ENCODE measurements at places on chromosomes 2 and 18.

DNA sequence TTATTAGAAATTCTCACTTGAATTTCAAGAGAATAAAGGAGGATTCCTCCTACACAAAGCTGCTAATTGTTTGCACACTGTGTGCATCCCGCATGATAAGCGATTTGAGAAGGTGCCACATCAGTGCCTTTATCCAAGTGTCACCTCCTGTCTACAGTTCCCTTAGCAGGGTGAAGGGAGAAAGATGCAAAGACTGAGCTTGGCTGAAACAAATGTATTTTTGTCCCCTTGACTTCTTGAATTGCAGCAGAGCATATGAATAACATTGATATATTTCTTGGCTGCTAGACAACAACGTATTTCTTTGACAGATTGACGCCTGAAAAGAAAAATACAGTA, 255.1 kb downstream of the NEDD4L start:
- DNase-seq = no peak

DNA sequence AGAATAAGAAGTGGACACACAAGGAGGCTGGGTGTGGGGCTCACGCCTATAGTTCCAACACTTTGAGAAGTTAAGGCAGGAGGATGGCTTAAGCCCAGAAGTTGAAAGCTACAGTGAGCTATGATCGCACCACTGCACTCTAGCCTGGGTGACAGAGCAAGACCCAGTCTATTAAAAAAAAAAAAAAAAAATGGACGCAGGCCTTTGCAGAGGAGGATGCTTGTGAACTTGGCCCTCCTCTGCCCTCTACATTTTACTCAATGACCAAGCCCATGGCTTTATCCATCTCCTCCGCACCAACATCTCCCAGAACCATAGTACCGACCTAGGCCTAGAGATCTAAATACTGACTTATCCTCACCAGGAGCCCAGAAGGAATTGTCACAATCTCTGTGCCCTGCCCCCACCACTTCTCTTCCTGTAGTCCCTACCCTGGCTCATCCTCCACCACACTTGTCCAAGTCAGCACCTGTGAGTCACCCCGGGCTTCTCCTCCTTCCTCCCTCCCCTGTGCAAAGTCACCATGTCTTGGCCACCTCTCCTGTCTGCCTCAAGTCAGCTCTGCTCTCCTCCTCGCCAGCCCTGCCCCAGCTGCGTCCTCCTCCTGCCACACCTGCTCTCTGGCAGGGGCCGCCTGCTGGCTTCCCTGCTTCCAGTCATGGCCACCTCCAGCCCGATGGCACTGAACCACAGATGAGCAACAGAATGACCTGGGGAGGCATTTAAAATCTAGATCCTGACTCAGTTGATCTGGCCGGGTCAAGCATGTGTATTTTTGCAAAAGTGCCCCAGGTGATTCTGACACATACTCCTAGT, 35.8 kb upstream of the ASPRV1 start:
- DNase-seq = no peak

DNA sequence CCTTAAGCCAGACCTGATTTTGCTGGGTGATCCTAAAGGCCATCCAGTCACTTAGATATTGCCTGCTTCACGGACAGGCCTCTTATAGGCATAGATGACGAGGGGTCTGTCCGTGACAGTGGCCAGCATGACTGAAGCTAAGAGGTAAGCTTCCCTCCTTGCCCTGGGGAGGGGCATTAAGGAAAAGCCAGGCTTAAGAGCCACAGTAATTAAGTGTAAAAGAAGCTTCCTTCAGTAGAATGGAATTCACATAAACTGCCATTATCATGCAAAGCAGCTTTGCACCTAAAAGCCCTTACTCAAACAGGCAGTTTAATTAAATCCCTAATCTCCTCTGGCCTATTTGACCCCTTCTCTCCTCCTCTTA, 99.4 kb upstream of the PKDCC start:
- no peak for DNase-seq

DNA sequence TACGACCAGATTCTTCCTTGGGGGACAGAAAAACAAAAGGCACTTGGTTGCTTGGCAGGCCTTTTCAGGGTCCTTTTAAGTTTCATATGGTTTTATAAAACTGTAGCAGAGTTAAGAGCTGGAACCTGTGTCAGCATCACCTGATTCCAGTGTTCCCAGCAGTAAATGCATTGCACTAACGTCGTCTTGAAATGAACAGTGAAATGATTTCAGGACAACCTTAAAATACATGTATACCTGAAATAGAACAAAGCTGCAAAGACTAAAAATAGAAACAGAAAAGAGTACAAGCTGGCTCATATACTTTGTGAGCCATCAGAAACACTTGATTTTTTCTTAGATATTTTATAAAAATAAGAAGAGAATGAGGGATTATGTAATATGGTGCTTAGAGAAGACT, 51.9 kb downstream of the ACSL3 start:
- DNase-seq = peak; percentile 43

GRCh38 chr2:85237849-85238565, 89.8 kb downstream of the TGOLN2 start:
- no peak for DNase-seq

DNA sequence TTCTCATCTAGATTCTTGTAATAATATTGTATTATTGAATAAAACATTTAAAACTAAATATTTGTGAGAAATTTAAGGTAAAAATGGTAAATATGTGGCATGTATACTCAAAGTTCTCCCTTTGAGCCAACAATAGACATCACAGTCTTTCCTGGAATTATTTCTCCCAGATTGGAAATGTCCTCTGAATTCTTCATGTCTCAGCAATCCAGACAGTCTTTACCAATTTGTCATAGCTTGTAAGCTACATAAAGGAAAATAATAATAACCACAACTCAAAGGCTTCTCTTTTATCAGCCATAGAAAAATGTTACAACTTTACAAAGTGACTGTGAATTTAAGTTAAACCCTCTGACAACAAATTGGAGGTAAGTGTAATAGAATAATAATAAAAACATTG, 784.9 kb downstream of the EPHA4 start:
- no peak for DNase-seq

- DNase-seq = no peak
Measured at GRCh38 chr2:45797451-45798230, 146.2 kb downstream of the PRKCE start.

GRCh38 chr2:44191739-44192138, 23.1 kb downstream of the PPM1B start:
- DNase-seq = peak; percentile 72

- DNase-seq = peak; percentile 56
Measured at GRCh38 chr2:235595422-235596010, 101.7 kb downstream of the AGAP1 start.

DNA sequence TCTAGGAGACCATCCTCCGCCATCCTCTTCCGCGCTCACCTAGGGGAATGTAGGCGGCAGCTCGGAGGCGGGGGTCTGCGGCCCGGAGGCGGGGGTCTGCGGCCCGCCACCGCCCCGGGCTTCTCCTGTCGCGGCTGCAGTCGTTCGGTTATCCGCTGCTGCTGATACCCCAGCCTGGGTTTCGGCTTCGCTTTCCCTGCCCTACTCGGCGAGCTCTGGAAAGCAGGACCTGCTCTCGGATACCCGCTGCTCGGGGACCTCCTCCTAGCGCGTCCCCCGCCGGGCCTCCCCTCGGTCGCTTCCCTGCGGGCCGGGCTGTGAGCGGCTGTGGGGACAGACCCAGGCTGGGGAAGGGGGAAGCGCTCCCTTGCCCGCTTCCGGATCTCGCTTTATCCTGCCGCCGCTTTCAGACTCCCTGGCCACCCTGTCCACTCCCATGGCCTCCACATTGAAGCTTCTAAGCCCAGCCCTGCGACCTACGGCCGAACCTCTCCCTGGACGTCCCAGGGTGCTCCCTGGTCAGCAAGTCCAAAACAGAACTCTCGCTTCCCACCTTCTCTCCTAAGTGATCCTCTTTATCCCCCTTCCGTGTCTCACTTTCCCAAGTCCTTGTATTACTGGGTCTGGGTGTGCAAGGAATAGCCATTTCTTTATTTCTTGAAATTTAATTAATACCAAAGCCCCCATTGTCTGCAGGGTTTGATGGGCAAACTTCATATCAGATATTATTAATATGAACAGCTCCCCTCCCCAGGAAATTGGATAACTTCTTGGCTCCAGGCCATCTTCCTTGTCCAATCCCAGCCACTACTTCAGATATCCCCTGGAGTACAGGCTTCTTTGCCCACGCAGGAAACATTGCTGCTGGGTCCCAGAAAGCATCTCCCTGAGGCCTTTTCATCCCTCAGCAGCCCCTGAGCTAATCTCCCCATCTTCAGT, 769 bp downstream of the FKBP1B start:
- DNase-seq = no peak

DNA sequence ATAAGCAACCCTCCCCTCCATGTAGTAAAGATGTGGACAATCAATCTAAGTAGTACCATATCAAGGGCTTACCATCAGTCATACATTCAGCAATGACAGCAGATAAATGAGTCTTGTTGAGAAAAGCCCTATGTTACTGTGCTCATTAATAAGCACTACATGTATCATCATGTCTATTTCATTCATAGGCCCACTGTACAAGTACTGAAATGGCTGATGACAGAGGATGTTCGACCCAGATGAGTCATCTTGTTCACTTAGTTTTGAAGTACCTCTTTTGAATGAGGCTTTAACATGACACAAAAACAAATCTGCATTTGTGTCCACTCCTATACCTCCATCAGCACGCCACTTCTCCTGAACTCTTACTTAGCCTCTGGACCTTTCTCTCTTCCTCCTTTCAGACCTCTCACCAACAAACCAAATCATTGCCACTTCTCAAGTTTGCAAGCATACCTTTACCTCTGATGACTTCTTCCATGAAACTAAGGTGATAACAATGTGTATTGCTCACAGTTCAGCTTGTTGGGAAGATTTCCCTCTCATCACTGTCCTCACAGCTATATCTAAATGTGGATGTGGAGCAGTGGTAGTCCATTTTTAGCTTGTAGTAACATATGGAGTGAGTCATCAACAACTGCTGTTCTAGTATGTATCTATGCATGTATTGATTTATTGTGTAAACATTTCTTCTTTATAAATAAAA, 921.0 kb upstream of the SLC39A10 start:
- DNase-seq = no peak

- no peak for DNase-seq
Measured at GRCh38 chr2:241563981-241564595, 5.5 kb downstream of the BOK start.

DNA sequence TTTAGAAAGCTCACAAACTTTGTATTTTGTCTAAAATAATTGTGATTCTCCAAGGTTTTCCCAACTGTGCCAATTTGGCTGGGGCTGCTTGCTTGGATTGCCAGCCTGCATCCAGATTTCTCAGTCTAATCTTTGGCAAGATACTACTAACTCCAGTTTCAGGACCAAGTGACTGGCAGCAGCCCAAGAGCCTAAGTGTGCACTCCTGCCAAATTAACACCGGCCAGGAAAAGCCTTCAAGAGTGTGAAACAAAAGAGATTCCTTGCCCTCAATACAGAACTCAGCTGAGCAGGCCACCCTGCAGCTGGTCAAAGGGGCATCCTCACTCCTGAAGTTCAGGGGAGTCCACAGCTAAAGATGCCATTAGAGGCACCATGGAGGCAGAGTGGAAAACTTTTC, 589.0 kb upstream of the ACVR2A start:
- DNase-seq = no peak

DNA sequence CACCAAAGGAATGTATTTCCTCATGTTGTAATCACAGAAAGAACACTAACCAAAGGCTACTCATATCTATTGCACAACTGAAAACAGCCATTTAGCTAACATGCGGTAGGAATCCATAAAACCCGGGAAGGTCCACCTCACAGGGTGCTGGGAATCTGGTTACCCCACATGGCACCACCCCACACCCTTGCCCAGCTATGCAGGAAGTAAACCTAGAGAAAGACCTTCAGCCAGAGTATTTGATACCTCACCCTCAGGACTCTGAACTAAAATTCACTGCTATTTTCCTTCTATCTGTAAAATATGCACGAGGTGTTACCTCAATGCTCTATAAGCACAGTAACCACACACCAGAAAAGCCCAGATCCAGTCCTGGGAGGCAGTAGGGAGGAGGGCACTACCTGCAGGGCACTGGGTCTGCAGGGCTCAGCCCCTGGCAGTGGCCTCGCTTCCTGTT, 45.8 kb downstream of the PTPN2 start:
- peak; percentile 50 for DNase-seq

GRCh38 chr18:60053747-60054304, 154.0 kb downstream of the PMAIP1 start:
- DNase-seq = peak; percentile 52

Data from GM12865 (cell line).